ENCODE measurements at places on chromosomes 6 and 20.

DNA sequence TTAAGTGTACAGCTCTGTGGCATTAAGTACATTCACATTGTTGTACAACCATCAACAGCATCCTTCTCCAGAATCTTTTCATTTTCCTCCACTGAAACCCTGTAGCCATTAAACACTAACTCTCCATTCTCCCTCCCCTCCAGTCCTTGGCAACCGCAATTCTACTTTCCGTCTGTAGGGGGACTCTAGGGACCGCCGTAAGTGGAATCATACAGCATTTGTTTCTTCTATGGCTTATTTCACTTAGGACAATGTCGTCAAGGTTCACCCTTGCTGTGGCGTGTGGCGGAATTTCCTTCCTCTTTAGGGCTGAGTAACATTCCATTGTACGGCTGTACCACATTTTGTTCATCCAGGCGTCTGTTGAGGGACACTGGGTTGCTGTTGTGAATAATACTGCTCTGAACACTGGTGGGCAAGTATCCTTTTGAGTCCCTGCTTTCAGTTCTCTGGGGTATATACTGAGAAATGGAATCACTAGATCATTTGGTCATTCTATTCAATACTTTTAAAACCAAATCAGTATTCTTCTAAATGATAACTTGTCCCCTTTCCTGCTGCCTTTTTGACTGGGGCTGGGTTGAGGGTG lies 50.7 kb downstream of the PPP1R3G start:
- DNase-seq: no peak

- DNase-seq: no peak
Observed at GRCh38 chr6:75347898-75348610, 63.5 kb upstream of the TMEM30A start.

DNA sequence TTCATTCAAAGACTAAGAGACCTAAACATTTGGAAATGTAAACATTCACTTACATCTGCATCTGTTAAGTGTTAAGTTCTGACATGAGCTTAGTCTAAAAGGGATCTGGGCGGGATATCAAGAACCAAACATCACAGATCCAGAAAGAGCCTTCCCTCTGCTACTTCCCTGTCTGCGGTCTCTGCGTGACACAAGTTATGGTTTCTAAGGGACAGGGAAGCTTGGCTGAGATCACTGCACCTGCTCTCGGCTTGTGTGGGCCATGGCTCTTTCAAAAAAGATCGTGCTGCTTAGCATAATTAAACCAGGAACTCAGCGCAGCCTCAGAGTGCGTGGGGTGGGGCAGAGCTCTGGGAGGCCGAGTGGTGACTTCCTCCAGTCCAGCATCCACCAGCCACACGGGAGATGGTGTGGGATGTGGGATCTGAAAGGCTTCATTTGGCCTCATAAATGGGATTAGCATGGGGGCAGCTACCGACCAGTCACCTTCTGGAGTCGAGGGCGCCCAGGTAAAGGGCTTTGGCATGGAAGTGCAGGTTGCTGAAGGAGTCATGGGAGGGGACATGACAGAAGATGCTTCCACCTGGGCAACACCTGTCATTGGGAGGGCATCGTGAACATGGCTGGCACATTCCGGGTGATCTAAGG lies 16.7 kb upstream of the RAMACL start:
- DNase-seq: no peak

- no peak for DNase-seq
Observed at GRCh38 chr6:29005183-29005885, at the start of gene ZNF311. ZNF311 (minus strand) TSS chr6:29005315; CDS start chr6:29003954, 1,361 bp downstream.

GRCh38 chr6:149271348-149272340 lies 45.9 kb upstream of the TAB2 start:
- no peak for DNase-seq

GRCh38 chr6:16386057-16386456 lies 147.7 kb downstream of the GMPR start:
- DNase-seq: no peak

DNA sequence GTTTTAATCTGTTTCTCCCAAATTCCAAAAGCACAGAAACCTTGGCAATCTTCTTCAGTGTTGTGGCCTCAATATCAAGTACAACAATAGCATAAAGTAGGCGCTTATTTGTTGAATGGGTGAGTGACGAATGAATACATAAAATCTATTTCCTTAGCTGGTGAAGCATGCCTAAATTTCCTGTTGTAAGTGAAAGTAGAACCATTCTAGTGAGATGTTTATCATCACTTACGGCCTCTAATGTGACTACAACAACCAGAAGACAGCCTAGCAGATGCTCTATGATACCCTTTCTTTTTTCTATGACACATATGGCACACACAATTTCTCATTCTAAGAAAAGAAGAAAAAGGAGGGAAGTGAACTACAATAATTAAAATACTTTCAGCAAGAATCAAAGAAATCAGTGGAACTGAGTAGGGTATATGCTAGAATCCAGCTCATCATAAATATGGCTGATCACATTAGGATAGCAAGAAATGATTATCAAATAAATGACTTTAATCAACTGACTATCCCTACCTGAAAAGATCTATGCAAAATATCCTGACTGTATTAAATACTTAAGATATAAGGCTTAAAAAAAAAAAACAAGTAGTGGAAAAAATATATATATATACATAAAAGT lies 67.4 kb downstream of the BTBD9 start:
- no peak for DNase-seq

DNA sequence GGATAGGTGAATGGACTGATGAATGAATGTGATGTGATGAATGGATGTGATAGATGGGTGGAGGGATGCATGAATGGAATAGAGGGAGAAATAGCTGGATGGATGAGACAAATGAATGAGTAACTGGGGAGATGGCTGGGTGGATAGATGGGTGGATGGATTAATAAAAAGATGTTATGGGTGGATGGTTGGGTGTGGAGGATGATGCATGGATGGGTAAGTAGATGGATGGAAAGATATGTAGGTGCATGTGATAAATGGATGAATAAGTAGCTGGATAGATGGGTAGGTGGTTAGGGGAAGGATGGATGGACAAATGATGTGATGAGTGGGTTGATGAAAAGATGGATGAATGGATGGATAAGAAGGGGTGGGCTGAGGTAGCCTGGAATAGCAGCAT lies 4.7 kb downstream of the HNF4A start:
- DNase-seq: no peak
